ENCODE measurements at places on chromosomes 3 and 15. TPM values are rescaled to one million over a fixed set of nuclear protein-coding genes. Genes with fewer than 3 reads are reported as not detected.

Gene MESP2
- total RNA-seq = not detected

Gene NDN
- total RNA-seq = 0.27 TPM

Gene HIGD2B
- total RNA-seq = 0.27 TPM

Gene PROS1
- 3.0 TPM for total RNA-seq

- no peak for DNase-seq
Observed at GRCh38 chr3:127789990-127790881, 32.1 kb downstream of the MGLL start.

- DNase-seq = no peak
Observed at GRCh38 chr3:95311272-95311671, 1248.4 kb downstream of the NSUN3 start.

DNA sequence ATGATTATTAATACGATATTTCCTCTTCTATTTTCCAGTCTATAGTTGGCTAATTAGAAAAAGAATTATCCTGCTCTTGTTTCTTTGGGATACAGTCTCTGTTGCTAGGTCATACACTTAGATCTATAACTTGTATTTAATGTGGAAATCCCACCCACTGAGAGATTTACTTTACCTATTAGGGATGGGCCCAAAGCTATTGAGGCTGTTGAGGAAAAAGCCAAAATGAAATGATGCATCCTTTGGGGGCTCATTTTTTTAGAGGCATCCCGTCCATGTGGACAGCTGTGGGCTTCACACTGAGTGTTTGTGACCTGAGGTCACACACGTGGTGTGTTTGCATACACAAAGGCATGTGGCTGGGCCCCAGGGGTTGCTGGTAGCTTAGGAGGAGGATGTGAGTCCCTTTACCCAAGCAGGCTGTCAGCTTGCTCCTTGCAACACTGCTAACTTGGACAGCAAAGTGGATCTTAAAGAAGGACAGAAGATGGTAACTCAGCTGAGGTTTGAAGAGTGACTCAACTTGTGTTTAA lies 477.4 kb downstream of the AGBL1 start:
- DNase-seq = no peak

GRCh38 chr3:157463816-157464215 lies 27.2 kb downstream of the PTX3 start:
- no peak for DNase-seq

- DNase-seq = no peak
Observed at GRCh38 chr3:74897006-74897405, 282.5 kb upstream of the CNTN3 start.
